HFFc6 (cell line): ENCODE measurements at places on chromosomes 12 and 14. TPM values are rescaled to one million over a fixed set of nuclear protein-coding genes. Genes with fewer than 3 reads are reported as not detected.
A peak's percentile ranks its signal among the peaks of the same experiment; 100 is the strongest.

Gene PRH1
- total RNA-seq: 7.2 and 8.2 TPM in 2 replicates

Gene DAD1
- total RNA-seq: 292 and 334 TPM in 2 replicates

Gene RACGAP1
- 54.9 to 108 TPM (median 96.8 TPM) in 3 replicates for total RNA-seq

Gene TGFB3
- total RNA-seq: 3.8 to 10.0 TPM (median 4.7 TPM) in 3 replicates

Gene VRTN
- total RNA-seq: not detected in 3 replicates

Gene SDR9C7
- total RNA-seq: not detected in 2 replicates

Gene KLHDC2
- total RNA-seq: 28.0 to 34.5 TPM (median 33.6 TPM) in 3 replicates

Gene ZC2HC1C
- 0.43 to 1.6 TPM (median 0.64 TPM) in 3 replicates for total RNA-seq

Gene AQP2
- not detected in 2 replicates for total RNA-seq

GRCh38 chr12:6326316-6327228 is 15.3 kb downstream of the TNFRSF1A start:
- DNase-seq: no peak

DNA sequence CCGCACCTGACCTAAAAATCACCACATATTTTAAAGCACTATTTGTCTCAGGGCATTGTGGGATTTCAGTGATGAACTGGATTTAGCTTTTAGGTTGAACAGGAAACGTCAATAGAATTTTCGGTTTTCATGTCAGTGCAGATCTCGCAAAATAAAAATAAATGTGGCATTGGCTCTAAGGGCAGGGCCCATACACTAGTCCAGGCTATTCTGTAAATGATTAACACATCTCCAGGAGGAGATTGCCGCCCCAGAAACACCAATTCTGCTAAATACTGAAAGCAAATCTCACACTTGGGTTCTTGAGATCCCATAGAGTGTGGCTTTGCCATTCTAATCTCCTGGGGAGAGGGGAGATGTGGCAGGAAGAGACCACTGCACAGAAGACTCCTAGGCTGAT is 1494.0 kb upstream of the TMEM132C start:
- no peak for DNase-seq

- no peak for DNase-seq
Observed at GRCh38 chr14:64500088-64500487, 3.5 kb downstream of the ZBTB25 start.

DNA sequence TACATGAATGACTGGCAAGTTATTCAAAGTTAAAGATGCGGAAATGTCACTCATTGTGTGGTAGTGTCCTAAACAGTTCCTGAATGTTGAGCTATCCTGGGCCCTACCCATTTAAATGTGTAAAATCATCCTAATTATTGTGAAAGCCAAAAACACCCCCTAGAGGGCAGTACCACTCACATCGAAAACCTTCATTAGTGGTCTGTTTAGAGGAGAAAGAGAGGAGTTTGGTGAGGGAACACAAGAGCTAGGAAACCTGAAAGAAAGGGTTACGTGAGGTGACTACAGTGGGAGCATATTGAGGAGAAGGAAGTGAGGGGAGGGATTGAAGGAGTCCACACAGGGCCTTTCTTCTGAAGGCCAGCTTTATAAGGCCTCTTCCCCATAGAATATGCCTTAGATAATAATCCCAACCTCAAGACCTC is 2.5 kb upstream of the TEP1 start:
- DNase-seq: peak; percentile 53

- DNase-seq: peak; percentile 73
Observed at GRCh38 chr12:68794653-68795251, 13.2 kb upstream of the MDM2 start.

- no peak for DNase-seq
Observed at GRCh38 chr12:133023566-133023965, 13.7 kb upstream of the ZNF84 start.

GRCh38 chr12:15679151-15679550 is 110.0 kb downstream of the EPS8 start:
- peak; percentile 29 for DNase-seq

DNA sequence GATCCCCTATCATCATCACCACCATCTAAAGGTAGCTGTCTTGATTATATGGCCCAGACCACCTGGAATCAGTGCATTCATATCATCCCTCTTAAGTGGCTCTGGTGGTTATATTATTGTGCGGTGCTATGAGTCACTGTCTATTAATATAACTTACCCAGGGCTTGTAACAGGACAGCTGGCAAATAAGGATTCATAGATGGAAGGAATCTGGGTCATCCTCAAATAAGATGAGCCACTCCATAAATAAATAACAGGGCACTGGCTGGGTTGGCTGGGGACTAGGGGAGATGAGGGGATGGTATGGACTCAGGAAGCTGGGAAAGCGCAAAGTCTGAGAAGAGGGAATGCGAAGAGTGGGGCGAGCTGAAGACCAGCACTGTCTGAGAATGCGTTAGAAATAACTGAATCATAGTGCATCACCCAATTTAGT is 216.1 kb downstream of the NUAK1 start:
- peak; percentile 76 for DNase-seq

DNA sequence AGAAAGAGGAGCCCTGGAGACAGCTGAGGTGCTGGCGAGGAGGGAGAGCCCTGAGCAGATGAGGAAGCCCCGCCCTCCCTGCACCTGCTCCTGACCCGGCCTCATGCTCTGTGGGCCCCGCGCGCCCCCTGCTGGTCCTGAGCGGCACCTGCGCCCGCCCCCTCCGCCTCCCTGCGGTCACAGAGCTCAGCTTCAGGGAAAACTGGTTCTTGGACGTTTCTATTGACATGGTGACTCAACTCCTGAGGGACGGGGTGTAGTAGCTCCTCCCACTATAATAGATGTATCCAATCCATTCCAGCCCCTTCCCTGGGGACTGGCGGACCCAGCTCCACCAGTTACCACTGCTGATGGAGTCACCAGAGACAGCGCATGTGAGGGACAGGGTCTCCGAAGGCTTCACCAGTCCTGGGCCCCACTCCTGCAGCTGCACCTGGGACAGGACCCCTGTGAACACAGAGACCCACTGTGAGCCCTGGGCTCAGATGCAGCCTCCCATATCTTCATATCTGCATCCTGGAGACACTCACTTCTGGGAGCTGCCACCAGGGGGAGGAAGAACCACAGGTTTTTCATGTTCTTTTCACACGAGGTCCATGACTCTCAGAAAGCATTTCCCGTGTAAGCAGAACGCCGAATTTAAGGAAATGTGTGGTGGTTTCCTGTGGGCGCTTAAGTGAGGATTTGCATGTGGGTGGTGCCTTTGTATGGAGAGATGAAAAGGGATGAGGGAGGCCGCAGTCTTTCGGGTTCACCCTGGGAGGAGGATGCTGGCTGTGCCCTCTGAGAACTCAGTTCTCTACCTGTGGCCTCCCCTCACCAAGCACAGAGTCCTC is 1346.4 kb downstream of the TMEM121 start:
- no peak for DNase-seq

GRCh38 chr12:111304642-111305071 is 64.2 kb downstream of the PHETA1 start:
- no peak for DNase-seq

DNA sequence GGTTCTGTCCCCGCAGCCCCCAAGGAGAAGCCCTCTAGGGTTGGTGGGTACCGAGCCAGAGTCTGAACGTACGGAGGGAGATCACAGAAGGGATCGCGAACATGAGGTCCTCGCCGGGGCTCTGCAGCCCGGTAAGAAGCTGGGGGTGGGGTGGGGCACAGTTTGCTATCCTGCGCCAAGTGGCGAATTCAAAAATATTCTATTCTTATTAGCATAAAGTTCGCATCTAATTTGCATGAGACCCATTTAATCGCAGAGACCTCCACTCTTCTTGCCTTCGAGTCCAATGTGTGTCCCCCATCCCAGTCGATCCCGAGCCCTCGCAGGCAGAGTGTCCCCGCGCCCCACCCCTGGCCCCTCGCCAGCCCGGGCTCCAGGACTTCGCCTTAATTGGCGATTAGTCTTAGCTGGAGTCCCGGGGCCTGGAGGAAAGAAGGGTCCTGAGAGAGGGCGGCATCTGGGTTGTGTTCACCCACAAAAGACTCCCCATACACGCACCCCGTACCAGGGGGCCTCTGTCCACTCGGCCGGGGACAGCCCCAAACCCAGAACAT is 604 bp upstream of the ARHGEF25 start:
- DNase-seq: no peak

GRCh38 chr12:19997656-19998400 is 370.5 kb upstream of the PDE3A start:
- DNase-seq: no peak

- no peak for DNase-seq
Observed at GRCh38 chr12:125069616-125070015, 4.4 kb downstream of the AACS start.

DNA sequence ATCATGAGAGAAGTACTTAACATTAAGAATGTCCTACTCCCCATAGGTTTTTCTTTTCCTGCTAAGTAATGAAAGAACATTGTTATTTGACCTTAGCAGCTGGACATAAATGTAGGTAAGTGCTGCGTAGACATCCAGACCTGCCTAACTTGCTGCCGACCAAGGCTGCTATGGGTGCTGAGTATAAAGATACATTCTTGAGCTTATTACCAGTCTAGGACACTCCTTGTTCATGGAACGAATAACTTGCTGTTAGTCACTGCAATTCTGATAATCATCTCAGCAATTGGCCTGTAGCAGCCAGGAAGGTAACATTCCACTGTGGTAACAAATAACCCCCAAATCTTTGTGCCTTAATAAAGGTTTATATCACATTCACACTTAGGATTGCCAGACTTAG is 478.1 kb downstream of the VRK1 start:
- no peak for DNase-seq

DNA sequence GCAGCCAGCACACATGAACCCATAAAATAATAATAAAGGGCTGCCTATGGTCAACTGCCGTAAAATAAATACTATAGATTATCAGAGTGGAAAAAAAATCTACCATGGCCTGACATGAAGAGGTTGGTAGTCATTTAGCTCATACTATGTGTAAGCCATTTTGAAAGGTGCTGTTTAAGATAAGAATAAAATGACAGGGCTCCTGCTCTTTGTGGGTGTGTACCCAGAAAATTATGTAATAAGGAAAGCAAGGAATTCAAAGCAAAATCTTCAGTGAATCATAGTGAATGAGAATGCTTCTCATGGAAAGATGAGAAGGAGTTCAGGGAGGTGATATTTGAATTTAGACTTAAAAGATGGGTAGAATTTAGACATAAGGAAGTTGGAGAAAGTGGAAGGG is 42.9 kb upstream of the PPM1H start:
- DNase-seq: no peak

DNA sequence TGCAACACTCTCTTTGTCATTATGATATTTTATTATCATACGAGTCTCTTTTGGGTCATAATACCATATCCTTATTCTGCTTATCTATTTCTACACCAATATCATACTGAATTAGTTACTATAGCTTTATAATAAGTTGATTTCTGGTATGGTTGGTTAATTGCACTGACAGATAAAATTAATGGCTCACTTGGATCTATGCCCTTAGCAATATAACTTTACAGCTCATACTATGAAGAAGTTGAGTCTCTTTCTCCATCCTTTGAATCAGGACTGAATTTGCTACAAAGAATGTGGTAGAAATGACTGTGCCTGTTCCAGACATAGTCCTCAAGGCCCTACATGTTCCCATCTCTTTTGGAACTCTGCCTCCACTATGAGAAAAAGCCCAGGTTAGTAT is 139.7 kb upstream of the DYRK2 start:
- no peak for DNase-seq

DNA sequence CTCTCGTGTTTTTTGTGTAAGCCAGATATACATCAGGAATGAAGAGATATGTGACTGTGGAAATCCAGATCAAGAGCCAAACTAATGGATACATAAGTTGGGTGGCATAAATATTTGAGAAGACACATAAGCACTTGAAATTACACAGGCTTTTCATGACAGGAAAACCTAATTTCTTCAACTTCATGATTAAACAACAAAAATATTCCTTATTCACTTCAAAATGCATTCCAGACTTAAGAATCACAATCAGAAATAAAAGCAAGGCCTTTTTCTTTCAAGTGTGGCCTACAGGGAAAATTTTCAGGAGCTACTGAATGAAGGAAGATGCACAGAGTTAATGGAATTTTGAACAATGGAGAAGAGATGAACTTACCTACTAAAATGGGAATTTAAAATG is 515.6 kb downstream of the FOXG1 start:
- DNase-seq: peak; percentile 48

- no peak for DNase-seq
Observed at GRCh38 chr14:98234208-98234607, 1037.8 kb downstream of the BCL11B start.

DNA sequence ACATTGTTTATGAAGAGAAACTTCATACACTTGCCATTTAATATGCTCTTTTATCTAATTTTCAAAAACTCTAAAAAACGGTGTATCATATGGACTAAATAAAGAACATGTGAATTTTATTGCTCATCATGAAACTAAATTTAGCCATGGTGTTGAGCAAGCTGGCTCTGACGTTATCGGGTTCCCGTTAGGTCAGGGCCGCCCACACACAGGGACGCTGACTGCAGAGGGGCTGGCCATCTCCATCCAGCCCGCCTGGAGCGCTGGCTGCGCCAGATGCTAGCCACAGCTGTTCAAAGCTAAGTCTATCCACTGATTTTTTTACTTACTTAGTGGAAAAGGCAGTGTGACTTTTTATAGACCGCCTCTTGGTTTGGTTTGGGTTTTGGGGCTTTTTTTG is 36.5 kb upstream of the DYNC1H1 start:
- peak; percentile 90 for DNase-seq

GRCh38 chr14:94144765-94145164 is 15.4 kb upstream of the IFI27L2 start:
- DNase-seq: no peak

DNA sequence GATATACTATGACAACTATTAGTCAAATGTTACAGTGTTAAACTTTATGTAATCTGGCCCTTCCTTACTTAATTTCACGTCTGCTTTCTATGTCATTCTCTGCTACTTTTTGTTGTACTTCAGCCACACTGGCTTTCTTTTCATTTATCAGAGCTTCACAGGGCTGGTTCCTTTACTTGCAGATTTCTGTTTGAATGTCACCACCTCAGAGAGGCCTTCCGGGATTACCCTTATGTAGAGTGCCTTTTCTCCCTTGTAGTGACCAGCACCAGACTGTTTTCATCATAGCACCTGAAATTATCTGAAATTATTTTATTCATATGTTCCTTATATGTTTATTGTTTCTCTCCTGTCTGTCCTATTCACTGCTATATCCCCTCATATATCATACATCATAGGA is 75.4 kb downstream of the TAOK3 start:
- DNase-seq: no peak

DNA sequence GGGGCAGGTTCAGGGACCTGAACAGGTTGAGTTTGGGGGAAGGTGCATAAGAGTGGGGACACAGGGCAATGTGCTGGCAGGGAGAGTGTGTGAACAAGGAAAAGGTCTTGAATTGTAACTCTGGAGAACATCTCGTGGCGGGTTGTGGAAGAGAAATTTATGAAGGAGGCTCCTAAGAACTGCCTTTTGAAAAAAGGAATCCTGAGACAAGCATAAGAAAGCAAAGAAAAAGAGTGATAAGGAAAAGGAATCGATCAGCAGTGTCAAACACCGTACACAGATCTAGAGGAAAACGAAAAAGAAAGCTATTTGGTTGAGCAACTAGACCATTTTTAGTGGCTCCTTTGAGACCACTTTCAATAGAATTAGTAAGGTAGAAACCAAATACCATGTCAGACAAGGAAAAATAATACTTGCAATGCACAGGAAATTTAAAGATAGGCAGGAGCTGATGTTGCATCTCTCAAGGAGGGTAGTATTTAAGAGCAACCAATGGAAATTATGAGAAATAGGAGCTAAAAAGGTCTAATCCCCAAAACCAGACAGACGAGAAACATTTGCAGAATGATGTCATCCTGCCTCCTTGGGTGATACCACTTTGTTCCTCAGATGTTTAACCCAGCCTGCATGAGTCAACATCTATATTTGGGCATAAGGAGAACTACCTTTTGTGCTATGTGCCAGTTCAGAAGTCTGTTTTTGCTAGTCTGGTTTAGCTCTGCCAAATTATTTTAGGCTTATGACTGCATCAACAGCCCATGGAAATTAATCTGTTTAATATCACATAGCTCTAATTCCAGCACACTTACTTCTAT is 64.5 kb upstream of the STK38L start:
- peak; percentile 85 for DNase-seq
